ENCODE measurements at places on chromosomes 16 and 17.

DNA sequence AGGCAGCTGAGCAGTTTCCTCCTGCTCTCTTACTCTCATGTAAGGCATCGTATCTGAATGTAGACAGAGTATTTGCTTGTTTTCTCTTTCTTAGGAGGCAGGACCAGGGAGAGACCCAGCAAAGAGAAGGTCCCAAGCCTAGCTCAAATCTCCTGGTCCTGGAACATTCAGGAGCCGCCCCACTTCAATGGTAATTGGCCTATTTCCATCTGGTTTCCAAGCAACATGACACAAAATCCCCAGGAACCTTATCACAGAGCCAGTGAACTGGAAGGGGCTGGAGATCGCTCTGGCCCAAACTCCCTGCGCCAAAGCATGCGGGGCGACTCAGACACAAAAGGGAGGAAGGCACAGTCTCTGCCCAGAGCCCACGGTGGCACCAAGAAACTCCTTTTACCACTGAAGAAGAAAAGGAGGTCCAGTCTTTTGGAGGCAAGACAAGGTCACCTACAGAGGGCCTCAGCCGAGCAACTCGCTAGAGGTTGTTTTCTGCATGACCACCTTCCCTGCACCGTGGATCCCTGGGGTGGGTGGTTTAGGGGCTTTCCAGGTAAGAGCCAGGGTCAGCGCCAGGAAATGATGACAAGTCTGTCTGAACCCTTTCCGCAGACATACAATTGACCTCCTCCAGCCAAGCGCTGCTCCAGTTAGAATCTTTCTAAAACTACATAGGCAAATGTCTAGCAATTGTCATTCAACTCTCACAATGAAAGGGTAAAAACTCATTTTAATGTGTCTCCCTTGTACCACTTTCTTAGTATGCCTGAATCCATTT is 394.7 kb downstream of the SOX9 start:
- DNase-seq, result peak; percentile 23

DNA sequence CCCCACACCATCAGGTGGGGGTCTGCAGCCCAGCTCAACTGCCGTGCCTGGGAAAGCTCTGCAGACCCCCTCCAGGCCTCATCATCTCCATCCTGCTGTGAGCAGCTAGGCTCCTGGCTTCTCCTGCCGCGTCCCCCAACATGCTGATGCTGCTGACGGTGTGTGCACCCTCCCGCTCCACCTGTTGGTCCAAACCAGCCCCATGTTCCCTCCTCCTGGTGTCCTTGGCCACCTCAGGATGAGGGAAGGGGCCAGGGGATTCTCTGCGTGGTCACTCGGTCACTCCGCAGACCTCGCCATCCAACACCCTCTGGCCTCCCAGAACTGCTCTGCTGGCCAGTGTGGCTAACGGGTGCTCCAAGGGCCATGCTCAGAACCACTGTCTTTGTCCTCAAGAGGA is 368.6 kb downstream of the FOXL1 start:
- DNase-seq, result no peak

- no peak for DNase-seq
Measured at GRCh38 chr17:67044016-67044772, at the start of gene CACNG1. TSS of gene CACNG1 (plus strand) at chr17:67044554. CDS start at chr17:67044661, 107 bp downstream.

DNA sequence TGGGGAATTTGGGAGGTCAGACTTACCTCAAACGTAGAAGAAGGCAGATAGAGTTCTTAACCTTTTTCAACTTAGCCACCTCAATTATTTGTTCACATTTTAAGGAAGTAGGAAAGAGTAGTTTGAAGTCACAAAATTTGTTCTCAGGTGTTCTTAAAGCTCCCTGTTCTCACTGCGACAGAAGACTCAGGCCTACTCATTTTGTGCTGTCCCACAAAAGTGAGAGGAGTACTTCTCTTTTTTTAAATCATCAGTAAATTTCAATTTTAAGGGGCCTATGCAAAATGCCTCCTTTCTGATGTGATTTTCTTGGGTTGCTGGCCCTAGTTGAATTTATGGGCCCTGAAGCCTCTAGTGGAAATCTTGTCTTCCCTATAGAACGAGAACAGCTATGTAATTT is 133.4 kb downstream of the MAP2K6 start:
- no peak for DNase-seq

GRCh38 chr16:46733319-46733830 is 14.8 kb downstream of the MYLK3 start:
- DNase-seq, result no peak

DNA sequence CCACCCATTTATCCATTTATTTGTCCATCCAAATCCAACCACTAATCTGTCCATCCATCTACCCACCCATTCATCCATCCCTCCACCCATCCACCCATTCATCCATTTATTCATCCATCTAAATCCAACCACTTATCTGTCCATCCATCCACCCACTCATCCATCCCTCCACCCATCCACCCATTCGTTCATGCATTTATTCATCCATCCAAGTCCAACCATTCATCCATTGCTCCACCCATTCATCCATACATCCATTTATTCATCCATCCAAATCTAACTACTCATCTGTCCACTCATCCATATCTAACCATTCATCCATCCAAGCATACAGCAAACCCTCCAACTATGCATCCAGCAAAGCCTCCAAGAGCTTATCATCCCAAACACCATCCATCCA is 267.3 kb downstream of the XYLT1 start:
- no peak for DNase-seq

- no peak for DNase-seq
Measured at GRCh38 chr16:5582529-5582928, 484.9 kb upstream of the EEF2KMT start.
